ENCODE measurements at places on chromosomes 13 and 19.

GRCh38 chr19:43738780-43739211, 16.0 kb downstream of the SMG9 start:
- no peak for DNase-seq

DNA sequence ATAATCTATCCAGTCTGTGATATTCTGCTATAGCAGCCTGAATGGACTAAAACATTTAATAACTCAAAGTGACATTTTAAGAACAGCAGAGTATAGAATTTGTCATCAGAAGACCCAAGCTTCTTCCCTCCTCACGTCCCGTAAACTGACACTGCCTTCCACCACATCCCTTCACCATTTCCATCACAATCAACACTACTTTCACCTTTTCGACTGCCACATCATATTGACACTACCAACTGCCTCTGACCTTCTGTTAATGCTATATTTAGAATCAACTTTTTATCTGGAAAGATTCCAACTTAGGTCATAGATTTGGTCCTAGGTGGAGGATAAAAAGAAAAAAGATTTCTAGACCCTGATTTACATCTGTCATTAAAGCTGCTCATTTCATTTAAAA, 39.6 kb downstream of the STOML3 start:
- no peak for DNase-seq

DNA sequence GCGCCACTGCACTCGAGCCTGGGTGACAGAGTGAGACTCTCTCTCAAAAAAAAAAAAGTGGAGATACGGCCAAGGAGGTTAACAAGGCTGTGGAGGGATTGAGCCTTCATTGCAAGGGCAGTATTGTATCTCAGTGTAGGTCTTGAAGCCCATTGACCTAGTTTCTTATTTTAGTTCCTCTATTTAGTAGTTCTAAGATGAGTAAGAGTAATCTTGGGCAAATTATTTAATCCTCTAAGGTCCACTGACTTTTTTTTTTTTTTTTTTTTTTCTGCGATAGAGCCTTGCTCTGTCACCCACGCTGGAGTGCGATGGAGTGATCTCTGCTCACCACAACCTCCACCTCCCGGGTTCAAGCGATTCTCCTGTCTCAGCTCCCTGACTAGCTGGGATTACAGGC, 14.3 kb upstream of the ILF3 start:
- no peak for DNase-seq

GRCh38 chr13:59631271-59631670, 532.5 kb downstream of the DIAPH3 start:
- no peak for DNase-seq

DNA sequence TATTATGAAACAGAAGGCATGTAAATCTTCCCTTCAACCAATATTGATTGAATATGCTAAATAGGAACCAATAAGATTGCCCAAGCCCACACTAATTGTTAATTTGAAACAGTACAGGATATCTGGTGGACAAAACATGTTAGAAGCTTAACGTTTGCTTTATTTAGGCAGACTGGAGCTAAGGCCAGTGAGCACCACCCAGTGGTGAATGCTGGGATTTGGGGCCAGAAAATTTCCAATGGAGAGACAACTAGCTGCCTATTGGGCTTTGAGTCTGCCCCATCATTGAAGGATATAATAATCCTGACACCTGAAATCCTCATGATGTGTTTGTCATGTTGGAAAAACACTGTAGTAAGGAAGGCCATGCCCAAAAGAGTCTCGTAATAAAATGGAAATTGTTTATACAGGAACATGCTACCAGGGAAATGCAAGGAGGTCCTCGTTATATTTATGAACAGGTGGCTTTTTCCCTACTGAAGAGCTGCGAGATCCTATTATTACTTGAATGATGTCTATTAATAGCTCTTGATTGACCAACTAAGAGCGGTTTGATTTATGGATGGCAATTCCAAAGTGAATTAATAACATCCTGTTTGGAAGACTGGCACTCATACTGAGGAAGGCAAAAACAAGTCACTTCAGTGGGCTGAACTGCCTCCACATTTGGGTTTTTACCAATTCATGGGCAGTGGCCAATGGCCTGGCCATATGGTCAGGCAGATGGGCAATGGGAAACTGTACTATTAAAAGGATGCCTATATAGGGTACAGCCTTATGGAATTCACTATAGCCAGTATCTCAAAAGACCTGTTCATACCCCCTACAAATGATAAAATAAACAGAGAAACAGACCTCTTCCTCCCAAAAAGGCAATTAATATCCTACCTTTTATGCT, 8.7 kb downstream of the SIGLECL1 start:
- DNase-seq = no peak

DNA sequence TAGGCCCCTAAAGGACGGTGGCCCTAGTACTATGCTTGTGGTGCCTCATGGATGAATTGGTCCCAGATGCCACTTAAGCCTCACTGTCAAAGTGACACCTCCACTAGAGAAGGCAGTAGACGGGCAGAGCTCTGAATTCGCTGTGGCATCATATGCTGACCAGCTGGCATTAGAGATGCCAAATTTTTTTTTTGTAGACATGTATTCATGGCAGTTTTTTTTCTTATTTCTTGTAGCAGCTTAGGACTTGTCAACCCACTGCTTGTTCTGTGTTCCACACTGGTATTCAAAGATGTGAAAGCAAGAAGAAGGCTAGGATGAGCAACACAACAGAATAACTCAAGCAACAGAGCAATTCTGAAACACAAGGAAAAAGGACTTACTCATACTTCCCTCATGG, 212.5 kb downstream of the DLEU7 start:
- no peak for DNase-seq

DNA sequence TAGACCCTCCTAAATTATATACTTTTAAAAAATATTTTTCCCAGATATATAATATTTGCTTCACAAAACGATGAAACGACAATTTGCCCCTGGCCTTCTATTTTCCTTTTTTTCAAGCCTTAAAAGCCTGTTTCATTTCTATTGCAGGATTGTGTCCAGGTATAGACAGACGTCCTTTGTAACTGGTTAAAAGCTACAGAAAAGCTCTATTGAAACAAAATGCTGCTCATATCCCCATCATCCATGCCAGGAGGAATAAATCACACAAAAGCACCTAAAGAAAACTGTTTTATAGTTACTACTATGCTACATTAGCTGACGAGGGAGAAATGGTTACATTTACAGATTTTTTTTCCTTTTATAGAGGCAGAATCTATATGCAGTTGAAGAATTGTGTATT, 765.1 kb downstream of the DIAPH3 start:
- DNase-seq = no peak

Data from frontal cortex (tissue), 4 donors.